ENCODE measurements at places on chromosomes 2 and 18. TPM values are rescaled to one million over a fixed set of nuclear protein-coding genes. Genes with fewer than 3 reads are reported as not detected.
A peak's percentile ranks its signal among the peaks of the same experiment; 100 is the strongest.

DNA sequence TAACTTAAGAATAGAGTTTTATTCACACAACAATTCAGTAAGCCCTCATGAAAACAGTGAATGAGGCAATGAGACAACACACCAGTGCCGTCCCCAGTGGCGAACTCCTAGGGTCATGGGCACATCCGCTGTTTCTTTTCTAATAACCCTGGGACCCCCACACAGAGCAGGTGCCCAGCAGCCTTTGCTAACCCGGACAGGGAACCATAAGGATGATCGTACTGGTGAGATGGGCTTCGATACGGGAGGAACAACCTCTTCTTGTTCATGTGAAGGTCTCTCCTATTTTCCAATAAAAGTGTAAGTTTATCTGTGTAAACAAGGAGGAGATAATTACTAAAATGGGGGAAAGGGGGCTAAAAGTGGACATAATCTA, 97.4 kb upstream of the MGAT4A start:
- no peak overlapping the region for H3K27ac ChIP-seq
- H3K4me3 ChIP-seq = peak overlapping the region; percentile 30
- peaks cover 64% of the 10 kb centered on the region for H3K4me1 ChIP-seq
- no peaks in the 10 kb centered on the region for H3K36me3 ChIP-seq
- no peak for DNase-seq

GRCh38 chr2:202933958-202934357, 21.9 kb downstream of the CARF start:
- H3K27me3 ChIP-seq = no peaks in the 10 kb centered on the region
- no peaks in the 10 kb centered on the region for H3K4me1 ChIP-seq
- H3K27ac ChIP-seq = no peak overlapping the region
- peaks cover 16% of the 10 kb centered on the region for H3K36me3 ChIP-seq
- H3K4me3 ChIP-seq = no peak overlapping the region

GRCh38 chr18:35609236-35609635, 27.7 kb downstream of the GALNT1 start:
- H3K4me3 ChIP-seq = no peak overlapping the region
- no peak overlapping the region for H3K27ac ChIP-seq
- H3K27me3 ChIP-seq = no peaks in the 10 kb centered on the region
- peaks cover 4% of the 10 kb centered on the region for H3K36me3 ChIP-seq
- no peak for DNase-seq

- no peaks in the 10 kb centered on the region for H3K27me3 ChIP-seq
- H3K4me3 ChIP-seq = no peak overlapping the region
- H3K36me3 ChIP-seq = no peaks in the 10 kb centered on the region
- no peaks in the 10 kb centered on the region for H3K4me1 ChIP-seq
- DNase-seq = no peak
Observed at GRCh38 chr18:60413944-60414547, 41.5 kb upstream of the MC4R start.

GRCh38 chr2:222039821-222040220, 259.0 kb downstream of the PAX3 start:
- no peaks in the 10 kb centered on the region for H3K36me3 ChIP-seq
- DNase-seq = no peak
- H3K27me3 ChIP-seq = no peaks in the 10 kb centered on the region
- H3K4me1 ChIP-seq = no peaks in the 10 kb centered on the region

GRCh38 chr2:159409116-159409800, 122.8 kb upstream of the WDSUB1 start:
- peaks cover 2% of the 10 kb centered on the region for H3K36me3 ChIP-seq
- no peak for DNase-seq
- H3K4me3 ChIP-seq = no peak overlapping the region
- H3K27me3 ChIP-seq = no peaks in the 10 kb centered on the region

DNA sequence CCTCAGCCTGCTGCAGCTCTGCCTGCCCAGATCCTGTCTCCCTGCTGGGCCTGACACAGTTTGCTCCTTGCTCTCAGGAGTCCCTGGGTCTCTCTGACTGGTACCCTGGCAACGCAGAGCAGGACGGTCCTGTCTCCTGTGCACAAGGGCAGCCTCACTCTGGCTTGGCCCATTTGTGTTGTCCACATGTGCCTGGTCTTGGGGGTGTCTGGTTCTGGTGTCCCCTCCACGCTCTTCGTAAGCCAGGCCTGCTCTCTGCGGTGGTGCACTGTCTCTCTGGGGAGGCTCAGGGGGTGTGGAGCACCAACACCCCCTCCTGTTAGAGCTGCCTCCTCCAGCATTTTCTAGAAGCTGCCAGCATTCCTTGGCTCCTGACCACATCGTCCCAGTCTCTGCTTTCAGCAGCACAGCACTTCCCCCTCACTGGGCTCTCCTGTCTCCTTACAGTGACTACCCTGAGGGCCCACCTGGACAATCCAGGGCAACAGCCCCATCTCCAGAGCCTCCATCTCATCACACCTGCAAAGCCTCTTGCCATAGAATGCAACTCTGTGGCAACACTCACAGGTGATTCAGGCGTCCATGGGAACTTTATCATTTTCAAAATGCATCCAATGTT, 235.6 kb upstream of the HS6ST1 start:
- H3K27me3 ChIP-seq = no peaks in the 10 kb centered on the region
- no peaks in the 10 kb centered on the region for H3K36me3 ChIP-seq
- H3K27ac ChIP-seq = no peak overlapping the region
- DNase-seq = no peak
- no peak overlapping the region for H3K4me3 ChIP-seq
- H3K4me1 ChIP-seq = no peaks in the 10 kb centered on the region

DNA sequence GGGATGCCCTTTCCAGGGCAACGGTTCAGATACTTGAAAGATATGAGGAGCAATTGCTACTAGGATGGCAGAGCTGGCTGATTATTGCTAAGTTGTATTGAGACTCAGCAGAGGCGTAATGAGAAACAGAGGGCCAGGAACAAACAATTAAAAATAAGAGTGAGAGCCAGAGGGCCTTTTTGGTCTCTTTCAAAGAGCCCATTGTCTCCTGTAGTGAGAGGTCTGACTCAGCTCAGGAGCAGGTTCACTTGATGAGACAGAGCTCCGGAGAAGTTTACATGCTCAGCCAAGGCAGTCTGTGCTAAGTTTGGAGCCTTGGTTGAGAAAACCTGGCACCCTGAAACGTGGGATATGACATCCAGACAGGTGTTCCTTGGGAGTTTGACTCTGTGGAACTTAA, 303.9 kb upstream of the DLGAP1 start:
- no peaks in the 10 kb centered on the region for H3K4me1 ChIP-seq
- DNase-seq = no peak
- H3K4me3 ChIP-seq = no peak overlapping the region

- no peak overlapping the region for H3K27ac ChIP-seq
- no peaks in the 10 kb centered on the region for H3K27me3 ChIP-seq
- no peak overlapping the region for H3K4me3 ChIP-seq
- H3K36me3 ChIP-seq = no peaks in the 10 kb centered on the region
- no peaks in the 10 kb centered on the region for H3K4me1 ChIP-seq
Observed at GRCh38 chr2:72985891-72986683, 68.8 kb downstream of the EMX1 start.

- DNase-seq = no peak
- H3K4me1 ChIP-seq = no peaks in the 10 kb centered on the region
- no peak overlapping the region for H3K4me3 ChIP-seq
- H3K27ac ChIP-seq = no peak overlapping the region
- no peaks in the 10 kb centered on the region for H3K27me3 ChIP-seq
Observed at GRCh38 chr2:151878655-151879563, 50.7 kb upstream of the ARL5A start.

- no peaks in the 10 kb centered on the region for H3K27me3 ChIP-seq
- peaks cover 17% of the 10 kb centered on the region for H3K4me1 ChIP-seq
- no peak for DNase-seq
- no peak overlapping the region for H3K4me3 ChIP-seq
Observed at GRCh38 chr18:48821845-48822244, 128.9 kb downstream of the SMAD7 start.

- DNase-seq = no peak
- peaks cover 50% of the 10 kb centered on the region for H3K36me3 ChIP-seq
- H3K27ac ChIP-seq = no peak overlapping the region
- no peaks in the 10 kb centered on the region for H3K27me3 ChIP-seq
- H3K4me3 ChIP-seq = no peak overlapping the region
Observed at GRCh38 chr2:70988151-70988550, 6.5 kb downstream of the TEX261 start.

- H3K27me3 ChIP-seq = no peaks in the 10 kb centered on the region
- DNase-seq = no peak
- H3K4me1 ChIP-seq = no peaks in the 10 kb centered on the region
- H3K4me3 ChIP-seq = no peak overlapping the region
Observed at GRCh38 chr2:15425712-15426111, 135.4 kb downstream of the NBAS start.

DNA sequence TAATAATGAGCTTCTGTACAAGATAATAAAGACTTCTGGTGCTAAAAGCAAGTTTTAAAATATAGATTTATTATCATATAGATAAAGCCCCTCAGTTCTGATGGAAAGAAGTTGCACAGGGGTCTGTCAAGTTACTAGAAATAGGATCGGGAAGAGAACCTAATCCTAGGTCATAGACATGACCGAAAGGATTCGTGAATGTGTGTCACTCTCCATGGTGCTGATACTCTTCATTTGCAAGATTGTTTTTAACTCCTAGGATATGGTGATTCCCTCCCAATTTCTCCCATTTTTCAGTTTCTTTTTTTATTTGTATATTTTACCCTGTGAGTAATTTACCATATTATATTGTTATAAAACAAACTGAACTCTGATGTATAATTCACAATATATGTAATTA, 58.9 kb upstream of the CTNNA2 start:
- no peaks in the 10 kb centered on the region for H3K36me3 ChIP-seq
- H3K27ac ChIP-seq = no peak overlapping the region
- DNase-seq = no peak
- H3K4me3 ChIP-seq = no peak overlapping the region
- H3K27me3 ChIP-seq = no peaks in the 10 kb centered on the region

GRCh38 chr2:157228946-157229345, 28.6 kb upstream of the GALNT5 start:
- H3K4me1 ChIP-seq = no peaks in the 10 kb centered on the region
- H3K27ac ChIP-seq = no peak overlapping the region
- H3K36me3 ChIP-seq = no peaks in the 10 kb centered on the region
- DNase-seq = no peak

DNA sequence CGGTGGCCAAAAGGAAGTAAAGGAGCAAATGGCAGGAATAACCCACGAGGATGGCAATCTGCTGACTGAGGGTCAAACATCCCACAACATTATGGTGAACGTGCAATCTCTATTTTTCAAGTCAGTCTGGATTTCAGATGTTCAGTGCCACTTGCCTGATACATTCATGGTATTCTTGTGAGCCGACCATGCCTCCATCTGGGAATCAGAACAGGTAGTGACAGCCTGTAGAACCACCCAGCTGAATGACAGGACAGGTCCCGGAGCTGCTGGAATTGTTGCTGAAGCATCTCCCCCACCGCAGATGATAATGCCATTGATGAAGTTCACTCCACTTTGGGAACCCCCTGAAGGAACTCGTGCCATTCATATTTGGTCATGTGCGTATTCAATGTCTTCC, 123.2 kb downstream of the CAPN13 start:
- no peaks in the 10 kb centered on the region for H3K36me3 ChIP-seq
- no peak overlapping the region for H3K27ac ChIP-seq
- no peaks in the 10 kb centered on the region for H3K27me3 ChIP-seq

GRCh38 chr2:30362468-30363081, 84.5 kb upstream of the LCLAT1 start:
- H3K27me3 ChIP-seq = no peaks in the 10 kb centered on the region
- H3K4me1 ChIP-seq = peaks cover 55% of the 10 kb centered on the region
- H3K4me3 ChIP-seq = no peak overlapping the region
- no peaks in the 10 kb centered on the region for H3K36me3 ChIP-seq

GRCh38 chr2:99698896-99699295, 209.1 kb upstream of the REV1 start:
- H3K4me1 ChIP-seq = peaks cover 2% of the 10 kb centered on the region
- no peak overlapping the region for H3K4me3 ChIP-seq
- H3K27me3 ChIP-seq = peaks cover 18% of the 10 kb centered on the region
- no peaks in the 10 kb centered on the region for H3K36me3 ChIP-seq

GRCh38 chr2:43171789-43172188, 54.6 kb downstream of the ZFP36L2 start:
- peak overlapping the region; percentile 39 for H3K27ac ChIP-seq
- H3K27me3 ChIP-seq = no peaks in the 10 kb centered on the region
- no peak for DNase-seq
- peaks cover 6% of the 10 kb centered on the region for H3K36me3 ChIP-seq
- H3K4me1 ChIP-seq = peaks cover 90% of the 10 kb centered on the region

DNA sequence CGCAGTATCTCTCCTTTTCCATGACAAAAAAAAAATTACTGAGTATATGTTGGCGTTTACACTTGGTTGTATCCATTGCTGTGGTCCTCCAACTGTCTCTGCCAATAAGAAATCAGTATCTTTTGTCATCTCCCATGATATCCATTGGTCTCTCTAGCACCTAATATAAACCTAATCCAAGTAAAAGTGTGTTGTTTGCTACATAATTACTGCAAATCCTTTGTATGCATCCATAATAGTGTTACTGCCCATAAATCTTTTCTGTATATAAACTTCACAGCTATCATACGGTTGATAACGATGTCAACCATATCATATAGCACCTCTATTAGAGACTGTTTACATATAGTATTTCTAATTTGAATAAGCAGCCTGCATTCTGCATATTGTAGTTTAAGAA, 226.9 kb downstream of the AGPS start:
- no peak for DNase-seq
- H3K36me3 ChIP-seq = peaks cover 6% of the 10 kb centered on the region
- no peak overlapping the region for H3K27ac ChIP-seq
- H3K4me1 ChIP-seq = peaks cover 6% of the 10 kb centered on the region
- peak overlapping the region; percentile 94 for H3K4me3 ChIP-seq

DNA sequence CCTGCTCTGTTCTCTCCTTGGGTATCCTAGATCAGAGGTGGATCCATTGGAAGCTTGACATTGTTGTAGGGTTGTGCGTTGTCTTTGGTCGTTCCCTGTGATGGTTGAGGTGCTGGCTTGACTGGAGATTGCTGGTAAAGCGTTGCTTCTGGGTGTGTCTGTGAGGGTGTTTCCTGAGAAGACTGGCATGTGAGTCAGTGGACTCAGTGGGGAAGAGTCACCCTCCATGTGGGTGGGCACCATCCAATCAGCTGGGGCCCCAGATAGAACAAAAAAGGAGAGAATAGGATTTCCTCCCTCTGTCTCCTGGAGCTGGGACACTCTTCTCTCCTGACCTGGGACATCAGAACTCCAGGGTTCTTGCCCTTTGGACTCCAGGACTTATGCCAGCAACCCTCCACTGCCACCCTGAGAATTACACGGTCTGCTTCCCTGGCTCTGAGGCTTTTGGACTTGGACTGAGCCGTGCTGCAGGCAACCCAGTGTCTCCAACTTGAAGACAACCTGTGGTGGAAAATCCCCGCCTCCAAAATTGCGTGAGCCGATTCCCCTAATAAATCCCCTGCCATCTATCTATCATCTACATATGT, 14.8 kb upstream of the REEP1 start:
- DNase-seq = no peak
- H3K4me1 ChIP-seq = no peaks in the 10 kb centered on the region
- H3K27ac ChIP-seq = no peak overlapping the region

C2orf68 gene
- total RNA-seq = 43.4 TPM

IL36G gene
- not detected for total RNA-seq

MARCO gene
- not detected for total RNA-seq

GRHL1 gene
- total RNA-seq = 0.57 TPM

EIF2B4 gene
- total RNA-seq = 34.5 TPM

G6PC2 gene
- total RNA-seq = not detected

NEU2 gene
- not detected for total RNA-seq

INPP5D gene
- 108 TPM for total RNA-seq

RNU2-63P gene
- 4.5 TPM for total RNA-seq
